ENCODE measurements at places on chromosomes 12 and 14.

DNA sequence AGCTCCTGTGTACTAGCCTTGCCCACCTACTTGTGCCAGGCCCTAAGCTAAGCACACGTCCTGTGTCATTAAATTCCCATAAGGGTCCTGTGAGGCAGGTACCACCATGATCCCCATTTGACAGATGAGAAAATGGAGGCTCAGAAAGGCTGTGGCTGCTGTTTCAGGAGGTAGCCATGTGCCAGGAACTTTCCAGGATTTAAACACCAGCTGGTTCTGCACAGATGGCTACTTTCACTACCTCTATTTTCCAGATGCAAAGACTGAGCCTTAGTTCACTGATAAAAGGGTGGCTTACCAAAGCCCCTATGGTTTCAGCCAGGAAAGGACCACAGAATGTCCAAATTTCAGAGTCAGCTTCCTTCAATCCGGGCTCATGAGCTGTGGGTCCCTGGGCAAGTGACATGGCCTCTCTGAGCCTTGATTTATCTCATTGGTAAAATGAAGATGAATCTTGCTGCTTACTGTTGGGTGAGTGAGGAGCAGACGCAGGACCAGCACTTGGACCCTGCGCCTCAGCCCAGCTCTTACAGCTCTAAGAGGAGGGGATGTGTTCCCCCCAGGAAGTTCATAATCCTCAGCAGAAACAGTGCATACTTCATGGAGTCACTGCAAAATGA, 23.5 kb downstream of the CMKLR1 start:
- DNase-seq, result no peak

DNA sequence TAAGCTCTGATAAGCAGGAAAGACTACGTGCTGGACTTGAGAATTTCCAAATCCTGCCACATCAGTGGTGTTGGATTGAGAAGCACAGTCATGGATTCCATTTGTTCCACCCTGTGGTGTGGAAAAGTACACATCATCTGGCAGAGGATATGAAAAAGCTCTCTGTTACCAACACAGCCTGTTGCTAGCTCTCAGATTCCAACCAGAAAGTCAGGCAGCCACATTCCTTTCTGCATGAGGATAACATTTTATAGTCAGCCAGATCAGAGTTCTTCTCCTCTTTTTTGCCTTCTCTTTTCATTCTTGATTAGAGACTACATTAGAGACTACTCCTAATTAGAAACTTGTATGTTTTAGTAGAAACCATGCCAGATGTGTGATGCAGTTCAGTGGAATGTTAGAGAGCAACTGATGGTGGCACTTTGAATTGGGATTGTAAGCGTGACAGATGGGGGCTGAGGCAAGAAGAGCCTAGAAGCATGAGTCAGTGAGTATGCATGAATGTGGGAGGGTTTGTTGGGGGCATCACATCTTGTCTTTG, 61.2 kb upstream of the STXBP6 start:
- no peak for DNase-seq

- DNase-seq, result no peak
Measured at GRCh38 chr12:20205854-20206253, 162.5 kb upstream of the PDE3A start.

DNA sequence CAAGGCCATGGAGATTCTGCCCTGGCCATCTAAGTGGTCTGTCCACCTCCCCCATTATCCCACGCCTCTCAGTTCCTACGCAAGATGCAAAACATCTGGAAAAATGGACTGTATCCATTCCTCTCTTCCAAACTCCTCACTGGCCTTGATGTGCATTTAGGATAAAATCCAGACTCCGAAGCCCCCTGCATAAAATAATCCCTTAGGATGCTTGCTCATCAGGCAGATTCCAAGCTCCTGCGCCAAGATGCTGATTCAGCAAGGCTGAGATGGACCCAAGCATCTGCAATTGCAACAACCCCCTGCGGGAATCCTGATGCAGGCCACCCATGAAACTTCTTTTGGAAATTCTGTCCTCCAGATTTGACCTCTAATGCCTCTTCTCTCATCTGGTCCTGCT, 81.6 kb downstream of the SPRING1 start:
- DNase-seq, result no peak

DNA sequence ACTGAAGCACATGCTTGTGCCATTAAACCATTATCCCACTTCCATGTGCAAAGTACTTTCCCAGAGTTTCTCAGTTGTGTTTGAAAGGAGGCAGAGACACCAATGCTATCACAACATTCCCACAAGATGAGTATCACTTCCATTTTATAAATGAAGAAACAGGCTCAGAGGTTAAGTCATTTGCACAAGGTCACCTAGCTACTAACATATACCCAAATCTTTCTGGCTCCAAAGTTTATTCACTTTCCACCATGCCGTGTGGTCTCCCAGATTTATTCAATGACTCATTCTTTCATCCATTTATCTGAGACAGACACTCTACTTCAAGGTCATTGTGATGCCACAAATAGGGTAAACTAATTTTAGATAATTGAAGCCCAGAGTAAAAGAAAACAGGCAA, 9.4 kb downstream of the ART4 start:
- no peak for DNase-seq

- DNase-seq, result no peak
Measured at GRCh38 chr12:124648710-124649384, 81.4 kb upstream of the NCOR2 start.

DNA sequence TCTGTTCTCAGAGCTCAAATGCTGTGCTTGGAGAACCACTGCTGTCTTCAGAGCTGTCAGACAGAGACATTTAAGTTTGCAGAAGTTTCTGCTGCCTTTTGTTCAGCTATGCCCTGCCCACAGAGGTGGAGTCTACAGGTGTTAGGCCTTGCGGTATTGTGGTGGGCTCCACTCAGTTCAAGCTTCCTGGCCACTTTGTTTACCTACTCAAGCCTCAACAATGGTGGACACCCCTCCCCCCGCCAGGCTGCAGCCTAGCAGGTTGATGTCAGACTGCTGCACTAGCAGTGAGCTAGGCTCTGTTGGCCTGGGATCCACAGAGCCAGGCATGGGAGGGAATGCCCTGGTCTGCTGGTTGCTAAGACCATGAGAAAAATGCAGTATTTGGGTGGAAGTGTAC, 323.8 kb downstream of the BCAT1 start:
- no peak for DNase-seq

DNA sequence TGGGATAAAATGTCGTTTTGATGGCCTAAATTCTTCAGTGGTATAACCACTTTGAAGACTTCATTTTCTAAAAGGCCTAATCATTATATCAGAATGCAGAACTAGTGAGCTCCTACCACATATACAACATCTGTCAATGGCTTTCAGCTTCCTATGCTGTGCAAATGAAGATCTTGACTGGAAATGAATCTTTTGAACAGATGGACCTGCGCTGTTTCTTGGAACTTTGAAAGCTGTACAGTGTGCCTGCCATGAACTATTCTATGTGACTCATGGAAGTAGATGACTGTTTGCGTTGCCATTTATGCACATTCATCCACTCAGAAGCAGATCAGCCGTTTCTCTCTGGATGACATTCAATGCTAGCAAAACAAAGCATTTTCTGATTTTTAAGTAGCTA, 542.2 kb upstream of the USP15 start:
- DNase-seq, result no peak

DNA sequence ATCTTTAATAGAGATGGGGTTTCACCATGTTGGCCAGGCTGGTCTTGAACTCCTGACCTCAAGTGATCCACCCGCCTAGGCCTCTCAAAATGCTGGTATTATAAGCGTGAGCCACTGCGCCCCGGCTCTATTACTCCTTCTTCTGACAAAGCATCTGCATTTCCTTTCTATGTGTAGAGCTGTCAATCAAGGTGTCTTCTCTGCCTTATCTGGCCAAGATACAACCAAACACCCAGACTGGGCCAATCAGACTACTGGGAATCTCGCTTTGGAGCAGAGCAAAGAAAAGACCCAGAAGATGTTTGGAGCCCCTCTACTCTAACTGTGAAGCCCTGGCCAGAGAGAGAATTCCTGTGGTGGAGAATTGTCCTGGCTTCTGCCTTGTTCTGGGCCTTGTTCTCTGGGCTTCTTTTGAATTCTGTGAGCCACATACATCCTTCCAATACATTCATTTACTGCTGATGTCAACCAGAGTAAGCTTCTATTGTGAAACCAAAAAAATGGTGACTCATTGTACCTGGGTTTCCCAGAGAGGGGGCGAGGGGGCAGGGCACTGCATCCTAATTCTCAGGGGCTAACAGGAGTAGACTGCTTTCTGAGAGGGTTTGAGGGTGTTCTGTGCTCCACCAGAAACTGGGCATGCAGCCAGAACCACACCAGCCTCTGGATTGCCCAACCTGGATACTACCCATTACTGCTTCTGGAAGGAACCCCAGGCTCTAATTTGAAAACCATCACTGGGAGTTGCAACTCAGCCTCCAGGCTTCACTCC, 18.8 kb upstream of the FLVCR2 start:
- DNase-seq, result no peak

- DNase-seq, result no peak
Measured at GRCh38 chr14:83463500-83464098, 1929.9 kb upstream of the SEL1L start.

DNA sequence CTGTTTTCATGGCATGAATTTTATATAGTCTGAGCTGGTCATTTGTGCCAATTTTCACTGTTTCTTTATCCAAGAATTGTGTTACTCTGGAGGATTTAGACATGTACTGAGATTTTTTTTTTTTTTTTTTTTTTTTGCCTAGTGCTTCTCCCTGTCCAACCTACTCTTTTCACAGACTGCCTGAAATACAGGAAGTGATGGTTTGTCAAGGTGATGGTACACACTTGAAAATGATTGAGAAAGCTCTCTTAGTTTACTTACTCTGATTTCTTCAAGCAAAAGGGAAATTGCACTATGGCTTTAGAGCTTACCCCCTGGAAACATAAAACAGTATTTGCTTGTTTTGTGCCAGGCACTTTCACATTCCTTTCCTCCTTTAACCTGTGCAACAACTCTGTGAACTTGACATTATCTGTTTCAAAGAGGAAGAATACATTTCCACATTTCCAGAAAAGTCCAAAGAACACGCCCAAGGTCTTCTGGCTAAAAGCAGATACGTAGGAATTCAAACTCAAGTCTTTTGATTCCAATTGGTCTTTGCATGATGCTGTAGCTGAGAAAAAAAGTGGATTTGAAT, 181.1 kb downstream of the SLC15A5 start:
- no peak for DNase-seq

DNA sequence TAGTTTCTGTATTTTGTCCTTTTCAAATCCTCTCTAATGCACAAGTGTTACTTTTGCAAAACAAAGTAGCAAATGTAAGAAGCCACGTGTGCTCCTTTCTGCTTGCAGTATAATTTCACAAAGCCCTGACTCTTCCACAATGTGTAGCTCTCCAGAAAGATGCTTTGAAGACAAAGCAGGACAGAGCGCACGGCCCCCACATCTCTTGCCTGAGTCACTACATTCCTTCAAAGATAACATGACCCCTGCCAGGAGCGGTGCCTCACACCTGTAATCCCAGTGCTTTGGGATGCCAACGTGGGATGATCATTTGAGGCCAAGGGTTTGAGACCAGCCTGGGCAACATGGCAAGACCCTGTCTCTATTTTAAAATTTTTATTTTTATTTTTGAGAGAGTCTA, 40.5 kb downstream of the JAG2 start:
- DNase-seq, result no peak

DNA sequence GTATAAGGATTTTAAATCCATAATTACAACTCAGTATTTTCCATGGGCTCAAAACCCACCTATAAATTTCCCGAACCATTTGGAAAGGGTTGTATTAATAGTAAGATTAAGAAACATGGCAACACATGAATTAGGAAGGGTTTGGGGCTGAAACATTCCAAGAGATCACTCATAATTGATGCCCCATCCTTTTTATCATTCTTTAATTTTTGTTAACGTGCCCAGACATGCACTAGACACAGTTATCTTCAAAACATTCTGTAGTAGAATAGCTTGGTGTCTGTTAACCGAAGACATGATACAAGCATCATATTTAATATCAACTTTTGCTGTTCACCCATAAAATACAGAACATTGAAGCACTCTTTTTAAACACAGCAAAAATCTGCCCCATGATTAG, 106.8 kb upstream of the FRMD6 start:
- no peak for DNase-seq

DNA sequence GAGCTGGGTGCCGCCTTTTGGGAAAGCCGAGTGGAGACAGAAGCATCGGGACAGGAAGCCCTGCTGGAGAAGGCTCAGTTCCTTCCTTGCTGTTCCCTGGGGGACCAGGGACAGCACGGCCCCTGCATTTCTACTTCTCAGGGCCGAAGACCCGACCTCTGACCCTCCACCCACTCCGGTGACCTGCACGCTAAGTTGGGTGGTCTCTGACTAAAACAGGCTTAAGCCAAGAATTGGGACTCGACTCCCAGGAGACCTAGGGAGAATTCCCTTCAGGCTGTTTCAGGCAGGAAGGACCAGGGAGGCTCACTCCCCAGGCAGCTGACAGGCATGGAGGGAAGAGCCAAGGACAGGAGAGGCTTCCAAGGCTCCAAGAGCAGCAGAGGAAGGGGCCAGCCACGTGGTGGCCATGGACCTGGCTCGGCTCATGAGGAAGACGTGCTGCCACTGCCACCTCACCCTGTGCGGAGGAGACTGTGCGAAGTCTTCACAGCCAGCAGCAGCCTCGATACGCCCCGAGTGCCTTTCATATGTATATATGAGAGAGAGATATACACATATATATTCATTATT, 43.9 kb downstream of the DCAF4 start:
- DNase-seq, result no peak

DNA sequence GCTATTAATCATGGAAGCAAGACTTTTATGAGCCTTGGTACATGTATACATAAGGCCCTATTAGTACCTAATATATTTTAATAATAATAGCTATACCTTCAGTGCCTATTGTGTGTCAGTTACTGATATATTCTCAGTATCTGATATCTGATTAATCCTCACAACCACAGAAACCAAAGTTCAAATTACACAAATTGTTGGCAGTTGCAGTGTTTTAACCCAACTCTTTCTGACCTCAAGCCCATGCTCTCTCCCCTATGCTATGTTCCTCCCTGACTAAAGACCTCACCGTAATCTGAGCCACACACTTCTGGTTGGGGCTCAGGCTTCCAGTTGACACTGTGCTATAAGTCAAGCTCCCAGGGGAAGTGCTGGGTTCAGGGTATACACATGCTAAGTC, 214.4 kb downstream of the SPTSSA start:
- no peak for DNase-seq

DNA sequence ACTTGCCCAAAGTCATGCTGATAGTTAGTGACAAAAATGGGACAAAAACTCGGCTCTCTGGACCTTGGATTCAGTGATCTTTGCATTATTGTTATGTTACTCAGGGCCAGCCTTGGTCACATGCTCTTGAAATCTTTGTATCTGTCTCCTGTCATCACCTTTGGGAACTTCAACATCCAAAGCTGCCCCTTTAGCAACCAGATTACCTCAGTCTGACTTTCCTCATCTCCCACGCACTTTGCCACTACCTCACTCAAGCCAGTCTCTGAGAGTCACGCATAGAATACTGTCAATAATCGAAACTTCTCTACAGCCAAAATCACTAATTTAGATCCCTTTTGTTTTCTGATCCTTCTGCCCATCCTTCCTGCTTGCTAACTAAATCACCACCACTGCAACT, 90.8 kb upstream of the DAAM1 start:
- DNase-seq, result no peak

- peak; percentile 73 for DNase-seq
Measured at GRCh38 chr12:112170376-112170775, 45.0 kb downstream of the TRAFD1 start.
